ENCODE measurements at places on chromosomes 16 and 17. TPM values are rescaled to one million over a fixed set of nuclear protein-coding genes. Genes with fewer than 3 reads are reported as not detected.

The CFAP119 gene
- total RNA-seq = 0.19 TPM

DNA sequence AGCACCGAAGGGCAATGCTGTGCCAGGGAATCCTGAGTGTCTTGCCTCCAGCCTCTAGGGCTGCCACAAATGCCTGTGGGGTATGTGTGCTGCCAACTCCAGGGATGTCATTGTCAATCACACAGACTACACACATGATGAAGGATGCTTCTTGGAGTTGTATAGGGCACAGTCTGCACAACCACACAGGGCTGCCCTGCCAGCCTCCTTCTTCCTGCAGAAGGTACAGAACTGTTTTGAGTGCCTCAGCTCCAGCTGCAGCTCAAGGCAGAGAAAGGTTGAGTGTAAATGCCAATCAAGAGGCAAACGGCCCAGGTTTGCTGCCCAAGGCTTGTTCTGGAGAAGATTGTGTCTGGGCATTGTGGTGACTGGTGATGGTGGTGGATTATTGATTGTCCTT is 15.6 kb downstream of the SCNN1B start:
- no peaks in the 10 kb centered on the region for H3K27me3 ChIP-seq
- no peaks in the 10 kb centered on the region for H3K36me3 ChIP-seq
- no peak for DNase-seq
- H3K27ac ChIP-seq = no peak overlapping the region
- H3K4me3 ChIP-seq = no peak overlapping the region
- no peaks in the 10 kb centered on the region for H3K4me1 ChIP-seq

GRCh38 chr17:83081684-83082201 is 2.3 kb downstream of the METRNL start:
- H3K36me3 ChIP-seq = no peaks in the 10 kb centered on the region
- peak overlapping the region; percentile 44 for H3K4me3 ChIP-seq
- peak overlapping the region; percentile 80 for H3K27ac ChIP-seq

The TPSD1 gene
- total RNA-seq = not detected

DNA sequence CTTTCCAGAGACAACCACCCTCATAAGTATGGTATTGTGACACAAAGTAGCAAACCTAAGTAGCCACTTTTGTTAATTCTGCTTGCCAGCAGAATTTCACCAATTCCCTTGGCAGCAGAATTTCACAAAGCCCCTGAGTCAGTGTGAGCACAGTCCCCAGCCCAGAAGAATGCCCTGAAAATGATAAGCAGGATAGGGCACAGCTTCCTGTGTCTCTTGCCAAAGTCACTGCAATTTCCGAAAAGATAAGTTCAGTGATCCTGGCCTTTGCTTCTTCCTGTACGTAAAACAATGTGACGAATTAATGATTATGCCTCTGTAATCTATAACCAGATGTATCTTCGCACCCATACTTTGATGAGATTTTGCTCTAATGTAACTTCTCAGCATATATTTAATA is 16.0 kb upstream of the WIPF2 start:
- H3K27ac ChIP-seq = peak overlapping the region; percentile 16
- no peak for DNase-seq
- no peak overlapping the region for H3K4me3 ChIP-seq

DNA sequence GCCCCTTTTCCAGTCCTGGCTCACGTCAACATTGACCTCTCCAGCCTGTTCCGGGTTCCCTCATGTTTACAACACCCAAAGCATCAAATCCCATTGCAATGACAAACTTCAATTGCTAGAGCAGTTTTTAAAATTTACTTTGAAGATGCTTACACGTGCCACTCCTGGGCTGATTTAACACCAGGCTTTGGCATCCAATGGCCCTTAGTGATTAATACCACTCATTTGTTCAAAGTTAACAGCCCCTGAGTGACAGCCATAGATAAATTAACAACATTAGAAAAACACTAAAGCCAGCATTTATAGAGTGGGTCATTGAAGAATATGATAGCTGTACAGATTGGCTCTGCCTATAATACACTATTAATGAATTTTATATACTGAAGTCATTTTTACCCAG is 135.1 kb downstream of the PMP22 start:
- no peaks in the 10 kb centered on the region for H3K4me1 ChIP-seq
- no peak overlapping the region for H3K27ac ChIP-seq
- H3K27me3 ChIP-seq = no peaks in the 10 kb centered on the region

The PNMT gene
- 0.37 TPM for total RNA-seq

DNA sequence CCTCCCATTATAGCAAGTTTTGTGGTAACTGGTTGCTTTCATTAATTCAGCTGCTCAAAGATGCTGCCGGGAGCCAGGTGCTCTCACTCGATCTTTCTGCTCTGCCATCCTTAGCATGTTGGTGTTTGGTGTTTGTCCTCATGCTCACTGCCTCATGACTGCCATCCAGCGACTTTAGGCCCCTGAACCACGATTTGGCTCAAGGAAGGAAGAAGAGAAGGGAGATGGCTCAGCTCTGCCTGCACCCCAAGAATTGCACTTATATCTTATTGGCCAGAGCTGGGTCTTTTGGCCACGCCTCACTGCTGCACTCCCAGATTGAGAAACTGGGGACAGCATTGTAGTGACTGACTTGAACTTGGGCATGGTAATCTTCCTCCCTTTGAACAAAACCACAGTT is 52.7 kb downstream of the ARSG start:
- DNase-seq = no peak
- H3K27me3 ChIP-seq = no peaks in the 10 kb centered on the region
- H3K36me3 ChIP-seq = no peaks in the 10 kb centered on the region
- H3K4me1 ChIP-seq = peaks cover 3% of the 10 kb centered on the region

The SCGB1C2 gene
- total RNA-seq = not detected

GRCh38 chr16:30786115-30786935 is 680 bp downstream of the ZNF629 start:
- peaks cover 3% of the 10 kb centered on the region for H3K36me3 ChIP-seq
- H3K4me1 ChIP-seq = no peaks in the 10 kb centered on the region
- peak overlapping the region; percentile 98 for H3K4me3 ChIP-seq
- H3K27me3 ChIP-seq = no peaks in the 10 kb centered on the region

The PRKCB gene
- total RNA-seq = 2.9 TPM

The TAT gene
- total RNA-seq = 3,026 TPM

The METRN gene
- total RNA-seq = 33.9 TPM

GRCh38 chr16:927406-927805 is 43.4 kb downstream of the LMF1 start:
- no peaks in the 10 kb centered on the region for H3K4me1 ChIP-seq
- no peak overlapping the region for H3K4me3 ChIP-seq
- H3K27ac ChIP-seq = no peak overlapping the region
- peak; percentile 10 for DNase-seq

- no peak for DNase-seq
- no peak overlapping the region for H3K27ac ChIP-seq
- no peaks in the 10 kb centered on the region for H3K4me1 ChIP-seq
- no peaks in the 10 kb centered on the region for H3K27me3 ChIP-seq
- H3K36me3 ChIP-seq = no peaks in the 10 kb centered on the region
- no peak overlapping the region for H3K4me3 ChIP-seq
These were observed 38.2 kb downstream of the SNTB2 start for GRCh38 chr16:69225121-69225520.

- no peaks in the 10 kb centered on the region for H3K36me3 ChIP-seq
- no peak overlapping the region for H3K27ac ChIP-seq
- no peak overlapping the region for H3K4me3 ChIP-seq
- H3K4me1 ChIP-seq = no peaks in the 10 kb centered on the region
- DNase-seq = no peak
These were observed 101.8 kb downstream of the RBFOX3 start for GRCh38 chr17:79509008-79509407.

DNA sequence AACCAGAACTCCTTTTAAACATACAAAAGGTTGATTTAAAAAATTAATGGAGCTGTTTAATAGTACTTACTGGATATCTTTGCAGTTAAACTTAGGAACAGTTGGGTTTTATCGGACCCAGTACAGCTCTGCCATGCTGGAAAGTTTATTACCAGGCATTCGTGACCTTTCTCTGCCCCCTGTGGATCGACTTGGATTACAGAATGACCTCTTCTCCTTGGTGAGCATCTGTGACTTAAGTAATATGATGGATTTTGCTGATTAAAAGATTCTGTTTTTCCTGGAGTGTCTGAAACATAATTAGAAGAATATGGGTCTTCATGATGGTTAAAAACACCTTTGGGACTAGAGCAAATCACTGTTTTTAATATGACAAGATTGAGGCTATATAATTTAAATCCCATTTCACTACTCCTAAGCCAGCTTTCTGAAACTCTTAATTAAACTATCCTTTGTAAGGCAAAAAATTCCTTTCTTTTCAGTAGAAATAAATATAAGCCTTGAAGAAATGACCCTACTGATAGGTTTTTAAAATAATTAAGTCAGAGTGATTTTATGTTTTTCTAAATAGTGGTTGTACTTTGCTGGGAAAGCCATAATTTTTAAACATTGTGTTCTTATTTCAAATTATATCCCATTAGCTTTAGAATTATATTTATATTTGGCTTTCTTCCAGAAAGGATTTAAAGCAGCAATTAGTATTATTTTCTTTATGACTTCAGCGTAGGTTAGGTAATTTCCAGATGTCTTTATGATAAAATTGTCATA is 45.7 kb upstream of the KPNB1 start:
- no peak for DNase-seq
- no peak overlapping the region for H3K4me3 ChIP-seq
- H3K36me3 ChIP-seq = no peaks in the 10 kb centered on the region
- H3K4me1 ChIP-seq = no peaks in the 10 kb centered on the region

- no peak overlapping the region for H3K27ac ChIP-seq
- DNase-seq = no peak
- no peaks in the 10 kb centered on the region for H3K27me3 ChIP-seq
- H3K36me3 ChIP-seq = no peaks in the 10 kb centered on the region
- H3K4me3 ChIP-seq = no peak overlapping the region
These were observed 110.4 kb upstream of the PMFBP1 start for GRCh38 chr16:72282362-72282761.

GRCh38 chr17:28895794-28896447 is 1.6 kb downstream of the FLOT2 start:
- no peaks in the 10 kb centered on the region for H3K36me3 ChIP-seq
- H3K4me3 ChIP-seq = peak overlapping the region; percentile 90
- DNase-seq = no peak
- peak overlapping the region; percentile 98 for H3K27ac ChIP-seq
- H3K4me1 ChIP-seq = peaks cover 31% of the 10 kb centered on the region

The CCL3 gene
- 0.51 TPM for total RNA-seq

The SMIM22 gene
- total RNA-seq = 0.44 TPM

The SDR42E1 gene
- total RNA-seq = 3.8 TPM

The MFAP4 gene
- 11.9 TPM for total RNA-seq

DNA sequence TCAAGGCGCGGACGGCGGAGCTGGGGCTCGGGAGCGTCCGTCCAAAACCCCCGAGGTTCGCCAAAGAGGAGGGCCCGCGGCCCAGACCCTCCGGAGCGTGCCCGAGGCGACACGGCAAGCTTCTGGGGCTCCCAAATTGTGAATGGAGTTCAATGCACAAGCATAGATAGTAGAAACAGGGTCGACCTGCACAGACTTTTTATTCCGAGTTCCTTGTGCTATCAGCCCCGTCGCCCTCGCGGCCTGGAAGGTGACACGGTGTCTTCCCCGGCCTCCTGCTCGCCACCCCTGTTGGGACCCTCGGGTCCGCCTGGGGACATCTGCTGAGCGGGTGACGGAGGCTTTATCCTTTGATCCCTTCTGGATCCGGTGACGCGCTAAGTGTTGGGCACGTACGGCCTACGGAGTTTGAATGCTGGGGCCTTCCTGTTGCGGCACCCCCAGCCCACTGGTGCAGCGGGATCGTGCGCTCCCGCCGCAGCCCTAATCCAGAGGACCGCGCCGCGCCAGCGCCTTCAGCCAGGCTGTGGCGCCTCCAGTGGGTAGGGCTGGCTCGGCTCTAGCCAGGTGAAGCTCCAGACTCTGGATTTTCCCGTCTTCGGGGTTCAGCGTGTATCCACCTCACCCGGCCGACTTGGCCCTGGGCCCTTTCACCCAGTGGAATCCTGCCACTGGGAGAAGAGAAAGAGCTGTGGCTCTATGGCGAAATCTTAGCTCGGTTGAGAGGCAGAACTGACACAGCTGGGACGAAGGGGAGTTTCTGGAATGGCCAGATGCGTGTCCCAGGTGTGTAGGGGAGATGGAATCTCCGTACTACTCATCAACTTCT is 17.0 kb upstream of the NTN1 start:
- no peaks in the 10 kb centered on the region for H3K27me3 ChIP-seq
- H3K27ac ChIP-seq = no peak overlapping the region
- no peaks in the 10 kb centered on the region for H3K4me1 ChIP-seq
- H3K36me3 ChIP-seq = no peaks in the 10 kb centered on the region

The SMURF2 gene
- 3.5 TPM for total RNA-seq

- H3K4me3 ChIP-seq = no peak overlapping the region
- H3K4me1 ChIP-seq = no peaks in the 10 kb centered on the region
- no peak for DNase-seq
- H3K36me3 ChIP-seq = no peaks in the 10 kb centered on the region
- H3K27me3 ChIP-seq = no peaks in the 10 kb centered on the region
- H3K27ac ChIP-seq = no peak overlapping the region
These were observed 4.6 kb upstream of the PYDC1 start for GRCh38 chr16:31221357-31222160.

- H3K27ac ChIP-seq = no peak overlapping the region
- no peak overlapping the region for H3K4me3 ChIP-seq
- DNase-seq = no peak
- no peaks in the 10 kb centered on the region for H3K4me1 ChIP-seq
These were observed 10.0 kb downstream of the DEF8 start for GRCh38 chr16:89958596-89958995.

GRCh38 chr16:35626041-35626440 is 2166.6 kb downstream of the TP53TG3F start:
- no peak overlapping the region for H3K4me3 ChIP-seq
- H3K36me3 ChIP-seq = no peaks in the 10 kb centered on the region
- H3K27ac ChIP-seq = no peak overlapping the region
- H3K4me1 ChIP-seq = no peaks in the 10 kb centered on the region
- no peaks in the 10 kb centered on the region for H3K27me3 ChIP-seq

GRCh38 chr17:80837711-80838110 is 153.9 kb upstream of the CHMP6 start:
- DNase-seq = no peak
- H3K4me3 ChIP-seq = no peak overlapping the region
- H3K4me1 ChIP-seq = no peaks in the 10 kb centered on the region
- H3K27me3 ChIP-seq = no peaks in the 10 kb centered on the region
- H3K36me3 ChIP-seq = no peaks in the 10 kb centered on the region

Data from right lobe of liver (tissue), 6 donors.